Esophagus squamous epithelium (tissue), 5 donors: ENCODE measurements at places on chromosomes 5 and 9.

DNA sequence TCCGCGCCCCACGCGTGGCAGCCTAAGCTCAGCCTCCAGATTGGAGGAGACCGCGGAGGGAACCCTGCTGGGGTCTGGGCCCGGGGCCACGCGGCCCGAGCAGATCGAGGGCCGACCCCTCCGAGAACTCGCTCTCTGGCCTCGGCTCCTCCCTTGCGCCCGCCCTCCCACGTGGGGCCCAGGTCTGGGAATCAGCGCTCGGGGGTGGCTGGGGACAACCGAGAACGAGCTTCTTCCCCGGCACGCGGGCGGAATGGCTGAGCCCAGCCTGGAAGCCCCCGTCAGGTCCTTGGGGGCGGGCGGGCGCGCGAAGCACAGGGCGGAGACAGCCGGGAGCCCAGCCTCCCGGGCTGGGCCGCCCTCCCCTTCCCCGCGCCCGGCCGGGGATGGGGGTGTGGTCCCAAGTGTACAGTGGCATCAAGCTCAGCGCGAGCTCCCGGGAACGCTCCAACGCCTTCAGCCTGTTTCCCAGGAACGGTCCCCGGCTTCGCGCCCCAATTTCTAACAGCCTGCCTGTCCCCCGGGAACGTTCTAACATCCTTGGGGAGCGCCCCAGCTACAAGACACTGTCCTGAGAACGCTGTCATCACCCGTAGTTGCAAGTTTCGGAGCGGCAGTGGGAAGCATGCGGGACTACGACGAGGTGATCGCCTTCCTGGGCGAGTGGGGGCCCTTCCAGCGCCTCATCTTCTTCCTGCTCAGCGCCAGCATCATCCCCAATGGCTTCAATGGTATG, at the start of gene SLC22A4:
Gene SLC22A4, plus strand, starts transcription at position 403 of the 736 bp plus-strand sequence. Its CDS starts 223 bp downstream, at position 626.
- peak; percentile 49 for DNase-seq

GRCh38 chr9:38311382-38312270, 80.9 kb upstream of the ALDH1B1 start:
- no peak for DNase-seq

- DNase-seq: no peak
Measured at GRCh38 chr9:14198047-14198840, 115.7 kb downstream of the NFIB start.

DNA sequence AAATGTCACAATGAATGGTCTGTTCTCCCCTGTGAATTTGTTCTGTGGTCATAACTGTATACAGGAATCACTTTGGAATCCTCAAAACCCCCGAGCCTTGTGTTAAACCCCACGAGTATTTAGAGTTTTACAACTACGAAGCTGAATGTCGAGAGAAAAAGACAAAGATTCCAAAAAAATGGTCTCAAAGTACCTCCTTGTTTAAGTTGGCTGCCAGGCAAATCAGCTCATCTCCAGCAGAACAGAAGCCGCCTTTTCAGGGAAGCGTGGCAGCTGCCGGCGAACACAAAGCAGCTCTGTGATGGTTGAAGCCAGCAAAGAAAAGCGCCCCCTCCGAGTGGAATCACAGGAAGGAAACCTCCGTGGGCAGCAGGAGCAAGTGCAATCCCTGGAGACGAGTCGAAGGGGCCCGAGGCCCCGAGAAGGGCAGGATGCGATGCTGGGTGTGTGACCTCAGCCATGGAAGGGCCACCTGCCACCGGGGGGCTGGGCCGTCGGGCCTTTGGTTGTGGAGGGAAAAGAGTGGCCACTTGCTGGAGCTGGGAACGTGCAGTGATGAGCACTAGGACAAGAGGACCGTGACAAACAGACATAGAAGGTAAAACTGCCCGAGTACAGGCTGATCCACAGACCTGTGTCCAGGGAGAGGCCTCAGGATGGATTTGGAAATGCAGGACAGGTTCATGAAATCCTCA, 706.4 kb downstream of the SEMA5A start:
- no peak for DNase-seq

DNA sequence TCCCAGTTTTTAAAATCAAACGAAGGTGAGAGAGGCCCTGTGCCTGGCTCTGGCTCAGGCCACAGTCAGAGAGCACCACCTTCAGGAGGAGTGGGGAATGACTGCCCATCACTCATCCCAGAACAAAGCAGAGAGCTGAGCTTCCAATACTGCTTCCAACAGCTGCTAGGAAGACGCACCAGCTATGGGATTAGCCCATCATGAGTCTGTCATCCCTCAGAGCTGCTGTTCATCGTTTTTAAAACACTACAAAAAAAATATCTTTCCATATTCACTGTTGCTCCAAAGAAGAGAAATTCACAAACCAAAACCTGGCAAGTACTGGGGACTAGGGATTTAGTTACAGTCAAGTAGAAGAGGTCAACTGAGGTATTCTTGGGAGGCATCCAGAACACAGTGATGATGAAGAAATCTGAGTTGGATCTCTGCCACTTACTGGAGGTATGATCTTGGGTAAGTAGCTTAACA, 102.4 kb downstream of the CDK5RAP2 start:
- no peak for DNase-seq

- no peak for DNase-seq
Measured at GRCh38 chr5:61595426-61595825, 263.4 kb downstream of the ZSWIM6 start.

- no peak for DNase-seq
Measured at GRCh38 chr5:11574787-11575186, 329.5 kb downstream of the CTNND2 start.

GRCh38 chr9:23777328-23777727, 48.7 kb downstream of the ELAVL2 start:
- DNase-seq: no peak

- peak; percentile 15 for DNase-seq
Measured at GRCh38 chr5:159987031-159987674, 21.8 kb upstream of the TTC1 start.

DNA sequence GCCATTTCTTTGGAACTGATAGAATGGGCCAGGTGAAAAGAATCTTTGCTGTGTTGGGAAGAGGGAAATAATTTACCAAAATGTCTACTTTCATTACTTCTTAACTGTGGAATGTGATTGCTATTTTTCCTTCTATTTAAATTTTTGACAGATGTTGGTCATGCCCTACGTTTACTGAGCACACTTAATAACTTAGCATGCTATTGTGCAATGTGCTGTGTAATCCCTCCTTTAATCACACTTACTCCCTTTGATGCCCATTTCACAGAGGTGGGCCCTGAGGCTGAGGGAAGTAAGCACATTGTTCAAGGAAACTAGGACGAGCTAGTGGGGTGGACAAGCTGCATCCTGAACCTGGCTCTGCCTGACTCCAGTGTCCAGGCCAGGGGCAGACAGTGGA, 47.8 kb upstream of the INSYN2B start:
- no peak for DNase-seq

- DNase-seq: no peak
Measured at GRCh38 chr9:80892703-80893102, 796.6 kb downstream of the TLE1 start.

DNA sequence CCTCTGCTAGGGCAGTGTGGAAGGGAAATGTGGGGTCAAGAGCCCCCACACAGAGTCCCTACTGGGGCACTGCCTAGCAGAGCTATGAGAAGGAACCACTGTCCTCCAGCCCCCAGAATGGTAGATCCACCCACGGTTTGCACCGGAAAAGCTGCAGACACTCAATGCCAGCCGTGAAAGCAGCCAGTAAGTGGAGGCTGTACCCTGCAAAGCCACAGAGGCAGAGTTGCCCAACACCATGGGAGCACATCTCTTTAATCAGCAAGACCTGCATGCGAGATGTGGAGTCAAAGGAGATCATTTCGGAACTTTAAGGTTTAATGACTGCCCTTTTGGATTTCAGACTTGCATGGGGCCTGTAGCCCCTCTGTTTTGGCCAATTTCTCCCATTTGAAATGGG, 52.2 kb downstream of the GKAP1 start:
- no peak for DNase-seq

- no peak for DNase-seq
Measured at GRCh38 chr5:91865915-91866314, 482.8 kb upstream of the ARRDC3 start.

- DNase-seq: no peak
Measured at GRCh38 chr9:120212153-120212852, 367.7 kb downstream of the CDK5RAP2 start.

- DNase-seq: no peak
Measured at GRCh38 chr5:175868996-175869638, 2.3 kb upstream of the CPLX2 start.

DNA sequence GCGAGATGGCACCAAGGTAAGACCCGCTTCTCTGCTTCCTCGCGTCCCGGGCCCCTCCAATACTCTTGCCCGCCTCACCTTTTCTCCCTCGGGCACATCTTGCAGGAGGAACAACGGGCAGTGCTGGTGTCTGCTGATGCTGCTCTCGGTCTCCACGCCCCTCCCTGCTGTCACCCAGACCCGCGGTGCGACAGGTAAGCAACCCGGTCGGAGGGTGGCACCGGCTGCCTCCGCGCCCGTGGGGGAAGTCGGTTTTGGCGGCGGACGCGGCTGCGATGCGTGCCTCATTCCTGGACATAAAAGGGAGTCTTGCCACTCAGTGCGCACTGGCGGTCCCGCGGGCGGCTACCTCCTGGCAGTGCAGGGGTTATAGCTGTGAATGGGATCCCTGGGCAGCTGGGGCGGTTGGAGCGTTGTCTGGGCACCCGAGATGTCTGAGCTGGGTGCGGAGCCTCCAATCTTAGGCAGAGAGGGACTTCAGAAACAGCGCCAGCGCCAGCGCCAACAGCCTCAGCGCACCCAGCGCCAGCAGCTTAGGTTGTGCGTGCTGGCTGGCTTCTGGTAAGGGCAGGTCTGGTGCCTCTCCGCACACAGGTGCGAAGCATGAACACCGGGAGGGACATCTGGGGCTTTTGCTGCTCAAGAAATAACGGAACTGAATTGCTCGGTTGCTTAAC, 488 bp downstream of the COL15A1 start:
- DNase-seq: no peak

DNA sequence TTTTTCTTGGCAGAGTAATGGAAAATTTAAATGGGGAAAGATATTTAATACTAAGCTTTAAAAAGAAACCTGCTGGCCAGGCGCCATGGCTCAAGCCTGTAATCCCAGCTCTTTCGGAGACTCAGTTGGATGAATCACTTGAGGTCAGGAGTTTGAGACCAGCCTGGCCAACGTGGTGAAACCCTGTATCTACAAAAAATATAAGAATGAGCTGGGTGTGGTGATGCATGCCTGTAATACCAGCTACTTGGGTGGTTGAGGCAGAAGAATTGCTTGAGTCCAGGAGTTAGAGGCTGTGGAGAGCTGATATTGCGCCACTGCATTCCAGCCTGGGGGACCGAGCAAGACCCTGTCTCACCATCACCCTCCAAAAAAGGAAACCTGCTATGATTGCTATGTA, 32.8 kb downstream of the TUT7 start:
- no peak for DNase-seq

DNA sequence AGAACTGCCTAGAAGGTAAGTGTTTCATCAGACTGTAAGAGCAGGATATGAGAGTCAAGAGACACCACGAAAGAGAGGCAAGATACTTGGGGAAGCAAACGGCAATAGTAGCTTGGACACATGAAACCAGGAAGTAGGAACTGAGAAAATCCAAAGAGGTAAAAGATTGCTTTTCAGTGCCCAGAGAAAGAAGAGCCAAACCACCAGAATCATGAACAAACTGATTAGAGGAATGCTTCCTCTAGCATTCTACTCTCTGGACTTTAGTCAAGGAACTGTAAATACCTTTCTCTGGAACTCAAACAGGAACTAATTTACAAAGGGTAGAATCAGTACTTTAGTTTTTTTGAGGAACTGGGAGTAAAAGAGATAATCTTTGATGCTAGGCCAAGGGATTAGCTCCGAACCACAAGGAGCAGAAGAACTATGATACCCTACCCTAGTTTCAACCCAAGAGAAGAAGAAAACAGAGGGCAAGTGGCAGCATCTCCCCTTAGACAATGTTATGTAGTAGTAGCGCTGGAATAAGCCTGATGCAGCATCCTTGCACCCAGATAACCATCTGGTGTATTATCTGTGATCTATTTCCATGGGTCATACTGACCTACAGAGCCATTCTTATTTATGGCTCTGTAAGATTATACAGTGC, 41.3 kb downstream of the EFCAB9 start:
- no peak for DNase-seq

- DNase-seq: no peak
Measured at GRCh38 chr9:130741831-130742449, 48.4 kb downstream of the EXOSC2 start.

DNA sequence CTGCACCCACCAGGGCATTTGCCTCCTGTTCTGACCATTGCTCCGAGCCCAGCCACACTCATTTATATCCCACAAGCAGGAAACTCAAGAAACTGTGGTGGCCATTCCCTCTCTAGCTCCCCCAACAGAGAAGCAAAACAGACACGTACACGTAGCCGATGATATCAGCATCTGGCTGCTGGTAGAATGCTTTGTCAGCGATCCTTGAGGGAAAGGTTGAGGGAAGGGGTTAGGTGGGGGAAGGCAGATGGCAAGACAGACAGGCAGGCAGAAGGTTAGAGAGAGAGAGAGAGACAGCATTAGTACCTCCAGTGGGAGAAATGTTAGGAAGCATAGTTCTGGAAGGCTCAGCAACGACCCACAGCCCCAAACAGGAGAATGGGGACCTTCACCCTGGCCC, 7.8 kb downstream of the HIGD2A start:
- DNase-seq: no peak

- DNase-seq: no peak
Measured at GRCh38 chr9:98686961-98687855, 21.5 kb downstream of the GABBR2 start.

DNA sequence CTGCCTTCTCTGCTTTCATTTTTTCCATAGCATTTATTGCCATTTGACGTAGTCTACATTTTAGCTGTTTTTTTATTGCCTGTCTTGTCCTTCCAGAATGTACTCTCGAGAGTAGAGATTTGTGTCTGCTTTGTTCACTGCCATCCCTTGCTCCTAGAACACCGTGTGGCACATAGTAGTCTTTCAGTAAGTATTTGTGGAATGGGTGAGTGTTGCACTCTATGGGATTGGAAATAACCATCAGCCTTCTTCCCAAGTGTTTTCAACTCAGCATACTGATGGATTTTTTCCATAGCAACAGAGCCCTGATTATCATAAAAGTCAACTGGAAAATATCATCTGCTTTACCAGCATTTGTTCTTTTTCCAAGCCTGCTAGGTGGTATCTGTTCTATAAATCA, 462.6 kb downstream of the ENC1 start:
- no peak for DNase-seq

DNA sequence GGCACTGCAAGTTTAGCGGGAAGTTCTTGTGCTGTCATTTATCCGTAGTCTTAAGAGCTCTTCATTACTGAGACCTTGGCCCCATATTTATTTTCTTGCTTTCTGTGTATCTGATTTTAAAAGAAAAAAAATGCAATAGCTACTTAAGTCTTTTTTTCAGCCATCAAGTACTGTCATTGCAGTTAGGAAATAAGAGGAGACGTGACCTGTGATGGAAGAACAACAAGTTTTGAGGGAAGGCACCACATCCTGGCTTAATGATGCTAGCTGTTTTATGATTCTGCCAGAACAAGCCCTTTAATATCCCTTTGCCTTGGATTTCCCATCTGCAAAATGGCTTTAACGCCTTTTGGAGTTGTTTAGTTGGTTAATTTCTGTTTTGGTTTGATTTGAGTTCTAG, 3.8 kb downstream of the RGMB start:
- no peak for DNase-seq

DNA sequence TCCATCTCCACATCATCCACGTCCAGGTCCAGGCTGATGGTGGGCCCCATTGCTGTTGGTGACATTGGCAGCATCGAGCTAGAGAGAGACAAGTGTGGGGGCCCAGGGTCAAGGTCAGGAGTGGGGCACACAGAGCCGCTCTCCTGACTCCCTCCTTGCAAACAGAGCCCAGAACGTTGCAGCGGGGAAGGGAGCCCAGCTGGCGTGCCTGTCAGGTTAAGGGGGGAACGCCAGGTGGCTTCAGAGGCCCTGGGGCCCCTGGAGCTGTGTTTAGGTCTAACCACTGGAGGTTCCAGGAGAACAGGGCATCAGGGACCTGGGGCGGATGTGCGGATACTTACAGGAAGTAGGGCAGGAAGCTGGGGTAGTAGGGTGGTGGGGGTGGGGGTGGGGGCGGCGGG, 7.5 kb downstream of the RNF44 start:
- DNase-seq: no peak
